ENCODE measurements at places on chromosomes 1 and 21.

GRCh38 chr1:110548381-110548780 is 29.4 kb upstream of the KCNA10 start:
- DNase-seq: no peak

GRCh38 chr1:63321785-63322113 is 618 bp upstream of the FOXD3 start:
- no peak for DNase-seq

DNA sequence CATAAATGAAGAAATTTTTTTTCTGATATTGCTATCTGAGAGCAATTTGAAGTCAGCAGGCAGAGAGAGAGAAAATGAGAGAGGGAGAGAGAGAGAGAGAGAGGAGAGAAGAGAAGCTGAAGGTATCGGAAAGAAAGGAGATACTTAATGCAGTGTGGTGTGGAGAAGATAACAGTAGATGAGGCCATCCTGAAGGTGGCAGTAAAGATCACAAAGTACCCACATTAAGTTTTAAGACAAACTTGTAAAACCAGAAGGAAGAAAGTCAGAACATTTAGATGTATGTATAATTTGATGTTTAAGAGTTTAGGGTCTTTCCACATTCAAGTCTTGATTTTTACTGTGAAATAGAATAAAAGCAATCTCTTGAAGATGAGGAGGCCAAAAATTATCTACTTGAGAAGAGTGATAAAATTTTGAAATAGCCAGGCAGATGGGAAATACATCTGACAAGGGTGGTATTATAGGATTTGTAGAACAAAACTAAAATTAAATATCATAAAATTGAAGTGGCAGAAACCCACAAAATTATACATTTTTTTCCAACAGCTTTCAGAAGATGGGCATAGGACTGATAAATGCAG is 1753.4 kb downstream of the MRPL39 start:
- DNase-seq: no peak

DNA sequence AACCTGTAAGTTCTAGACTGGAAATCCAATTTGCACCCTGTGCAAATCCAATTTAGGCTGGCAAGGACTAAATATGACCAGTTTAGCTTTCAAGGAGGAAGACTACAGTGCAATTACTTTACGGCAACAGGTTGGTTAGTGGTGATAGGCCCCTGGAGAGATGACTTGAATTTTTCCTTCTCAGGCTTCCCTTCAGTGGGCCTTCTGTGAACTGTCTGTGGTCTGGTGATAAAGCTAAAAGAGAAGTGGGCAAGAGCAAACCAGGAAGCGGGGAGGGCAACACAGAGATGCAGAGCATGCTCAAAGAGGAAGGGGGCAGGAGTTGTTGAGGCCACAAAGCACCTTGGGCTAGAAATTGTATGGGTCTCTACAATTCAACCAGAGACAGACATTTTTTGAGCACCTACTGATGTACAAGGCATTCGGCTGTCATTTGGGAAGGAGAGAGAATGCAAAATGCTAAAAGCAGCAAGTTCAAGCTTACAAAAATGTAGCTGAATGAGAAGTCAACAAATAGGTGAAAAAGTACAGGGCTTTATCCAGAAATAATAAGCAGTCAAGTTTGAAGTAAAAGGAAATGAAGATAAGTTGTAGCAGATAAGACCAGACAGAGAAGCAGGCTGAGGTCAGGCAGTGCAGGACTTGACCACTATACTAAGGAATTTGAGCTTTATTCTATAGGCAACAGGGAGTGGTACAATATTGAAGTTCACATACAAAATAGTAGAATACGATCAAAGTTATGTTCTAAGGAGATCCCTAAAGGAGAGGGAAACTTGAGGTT is 23.9 kb downstream of the INPP5B start:
- DNase-seq: no peak
